ENCODE measurements at places on chromosomes 13 and 19.

DNA sequence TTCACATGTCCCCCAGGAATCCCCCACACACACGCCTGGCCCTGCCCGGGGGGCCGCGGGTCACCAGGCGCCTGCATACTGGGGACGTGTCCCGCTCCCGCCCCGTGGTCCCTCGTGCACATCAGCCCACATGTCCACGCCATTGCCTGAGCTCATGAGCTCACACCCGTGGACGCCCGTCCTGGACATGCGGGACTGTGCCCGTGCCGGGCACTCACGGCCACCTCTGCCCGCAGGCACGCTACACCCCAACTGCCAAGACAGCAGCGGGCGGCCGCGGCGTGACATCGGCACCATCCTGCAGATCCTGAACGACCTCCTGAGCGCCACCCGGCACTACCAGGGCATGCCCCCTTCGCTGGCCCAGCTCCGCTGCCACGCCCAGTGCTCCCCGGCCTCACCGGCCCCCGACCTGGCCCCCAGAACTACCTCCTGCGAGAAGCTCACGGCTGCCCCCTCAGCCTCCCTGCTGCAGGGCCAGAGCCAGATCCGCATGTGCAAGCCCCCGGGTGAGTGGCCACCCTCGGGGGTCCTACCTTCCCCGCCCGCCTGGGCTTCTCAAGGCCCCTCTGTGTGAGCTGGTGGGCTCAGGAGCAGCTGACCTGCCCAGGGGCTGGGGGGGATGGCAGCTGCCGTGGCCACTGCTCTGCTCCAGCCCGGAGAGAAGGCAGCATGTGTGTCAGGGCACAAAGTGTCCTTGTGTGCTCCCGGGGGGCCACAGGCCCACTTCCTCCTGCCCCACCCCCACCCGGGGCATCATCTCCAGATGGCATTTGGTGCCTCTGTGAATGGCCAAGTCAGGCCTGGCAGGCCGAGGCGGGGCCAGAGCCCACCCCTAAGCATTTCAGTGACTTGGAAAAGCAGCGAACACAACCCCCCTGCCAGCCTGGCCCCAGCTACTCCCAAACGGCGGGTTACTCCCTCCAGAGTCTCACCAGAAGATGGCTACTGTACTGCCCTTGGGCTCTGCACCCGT, 7.1 kb downstream of the MIDN start:
- peak; percentile 76 for DNase-seq

GRCh38 chr13:65275838-65276630, 1954.1 kb downstream of the PCDH9 start:
- no peak for DNase-seq

DNA sequence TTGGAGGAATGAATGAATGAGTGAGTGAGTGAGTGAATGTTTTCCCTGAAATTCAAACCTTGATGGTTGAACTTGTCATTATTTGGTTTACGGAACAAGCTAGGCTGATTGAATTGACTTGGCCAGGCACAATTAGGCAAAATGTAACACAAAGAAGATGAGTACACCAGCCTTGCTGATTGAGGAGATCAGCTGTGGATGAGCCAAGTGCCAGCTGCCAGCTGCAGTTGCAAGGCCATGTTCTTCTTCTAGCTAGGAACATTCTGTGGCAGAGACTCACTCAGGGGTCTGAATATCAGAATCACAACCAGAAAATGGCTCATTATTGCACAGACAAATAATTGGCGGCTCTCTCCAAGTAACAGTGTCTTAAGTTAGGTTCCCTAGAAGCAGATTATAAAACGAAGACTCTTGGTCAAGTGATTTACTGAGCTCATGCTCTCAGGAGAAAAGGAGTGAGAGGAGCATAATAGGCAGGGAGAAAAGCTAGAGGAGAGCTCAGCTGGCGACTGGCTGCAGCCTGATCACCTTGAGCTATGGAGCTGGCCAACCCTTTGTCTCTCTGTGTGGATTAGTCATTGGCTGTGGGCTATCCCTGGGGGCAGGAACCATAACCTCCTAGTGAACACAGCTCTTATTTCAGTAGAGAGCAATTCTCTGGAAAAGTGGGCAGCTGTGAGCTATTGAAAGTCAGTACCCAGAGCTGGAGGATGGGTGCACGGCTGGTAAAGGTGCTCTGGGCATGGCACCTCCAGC, 225.3 kb upstream of the SERP2 start:
- no peak for DNase-seq

GRCh38 chr13:26678796-26679195, 81.8 kb downstream of the GPR12 start:
- no peak for DNase-seq
